CD4-positive, alpha-beta T cell treated with Interleukin-10 for 1 hour (primary cell): ENCODE measurements at places on chromosomes 1 and 21.

DNA sequence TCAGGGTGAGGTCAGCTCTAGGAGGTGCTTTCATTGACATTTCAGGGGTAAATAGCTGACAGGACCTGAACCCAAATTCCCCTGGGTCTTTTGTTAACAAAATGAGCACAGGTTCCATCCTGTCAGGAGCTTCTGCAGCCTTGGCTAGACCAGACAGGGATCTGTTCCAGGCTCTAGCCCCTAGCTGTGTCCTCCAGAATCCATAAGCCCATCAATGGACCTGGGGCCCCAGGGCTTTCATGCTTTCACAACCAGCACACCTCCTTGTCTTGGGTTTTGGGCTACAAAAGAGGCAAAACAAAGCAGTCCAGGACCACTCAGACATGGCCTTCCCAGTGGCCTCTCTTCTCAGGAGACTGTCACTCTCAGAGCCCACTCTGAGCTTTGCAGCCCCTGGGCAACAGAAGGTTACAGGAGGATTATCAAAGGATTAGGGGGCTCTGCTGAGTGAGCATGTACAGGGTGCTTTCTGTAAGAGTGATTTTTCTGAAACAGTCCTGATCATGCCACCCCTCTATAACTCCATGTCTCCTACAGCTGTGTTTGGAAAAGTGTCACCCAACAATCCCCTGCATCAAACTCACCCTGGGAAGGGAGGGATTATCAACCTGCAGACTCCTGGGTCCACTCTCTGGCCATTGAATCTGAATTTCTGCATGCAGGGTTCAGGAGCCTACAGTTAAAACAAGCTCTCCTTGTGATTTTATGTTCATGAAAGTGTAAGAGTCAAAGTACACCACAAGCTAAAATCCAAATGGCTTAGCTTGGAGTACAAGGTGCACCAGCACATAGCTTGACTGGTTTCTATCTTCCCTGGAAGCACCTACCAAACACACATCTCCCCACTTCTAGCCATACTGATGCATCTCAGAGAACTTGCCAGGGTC lies 67.7 kb upstream of the GCLM start:
- no peak for DNase-seq

- no peak for DNase-seq
Measured at GRCh38 chr1:230696722-230697437, 17.0 kb downstream of the AGT start.

GRCh38 chr1:200535605-200536004 lies 84.9 kb downstream of the KIF14 start:
- peak; percentile 29 for DNase-seq

DNA sequence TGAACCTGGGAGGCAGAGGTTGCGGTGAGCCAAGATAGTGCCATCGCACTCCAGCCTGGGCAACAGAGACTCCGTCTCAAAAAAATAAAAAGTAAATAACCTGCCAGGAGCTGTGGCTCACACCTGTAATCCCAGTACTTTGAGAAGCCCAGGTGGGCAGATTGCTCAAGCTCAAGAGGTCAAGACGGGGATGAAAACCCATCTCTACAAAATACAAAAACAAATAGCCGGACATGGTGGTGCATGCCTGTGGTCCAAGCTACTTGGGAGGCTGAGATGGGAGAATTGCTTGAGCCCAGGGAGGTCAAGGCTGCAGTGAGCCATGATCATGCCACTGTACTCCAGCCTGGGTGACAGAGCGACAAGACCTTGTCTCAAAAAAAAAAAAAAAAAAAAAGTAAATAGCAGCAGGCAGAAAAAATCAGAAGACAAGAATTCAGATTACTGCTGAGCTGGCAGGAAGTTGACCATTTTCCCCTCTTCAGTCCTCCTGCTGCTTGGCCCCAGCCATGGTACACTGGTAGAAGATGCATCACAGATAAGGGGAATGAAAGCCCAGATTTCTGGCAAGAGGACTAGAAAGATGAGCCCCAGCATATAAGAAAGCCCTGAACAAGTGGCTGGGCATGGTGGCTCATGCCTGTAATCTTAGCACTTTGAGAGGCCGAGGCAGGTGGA lies 97.6 kb downstream of the TOMM20 start:
- DNase-seq = no peak

DNA sequence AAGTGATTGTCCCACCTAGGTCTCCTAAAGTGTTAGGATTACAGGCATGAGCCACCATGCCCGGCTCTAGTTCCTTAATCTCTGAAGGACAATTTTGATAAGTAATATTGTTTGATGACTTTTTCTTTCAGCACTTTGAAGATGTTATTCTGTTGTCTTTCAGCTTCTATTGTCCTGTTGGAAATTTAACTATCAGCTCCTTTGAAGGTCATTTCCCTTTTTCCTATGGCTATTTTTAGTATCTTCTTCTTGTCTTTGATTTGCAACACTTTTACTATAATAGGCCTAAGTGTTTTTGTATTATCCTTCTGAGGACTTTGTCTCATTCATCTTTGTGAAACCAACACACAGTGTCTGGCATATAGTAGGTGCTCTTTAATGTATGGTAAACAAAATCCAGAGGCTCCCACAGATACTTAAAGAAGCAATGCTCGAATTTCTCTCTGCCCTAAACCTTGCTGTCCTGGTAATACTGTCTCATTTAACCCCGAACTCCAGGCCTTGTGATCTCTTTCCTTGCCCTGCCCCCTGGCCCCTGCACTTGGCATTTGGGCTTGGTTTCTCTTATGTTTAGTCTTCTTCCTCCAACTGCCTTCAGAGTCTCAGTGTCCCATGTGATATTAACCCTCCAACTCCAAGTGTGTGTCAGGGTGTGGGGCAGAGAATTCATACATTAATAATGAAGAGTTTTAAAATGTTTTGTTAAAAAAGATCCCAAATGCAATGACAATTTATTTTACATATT lies 19.0 kb upstream of the AGO1 start:
- no peak for DNase-seq

- DNase-seq = no peak
Measured at GRCh38 chr1:115826628-115827027, 14.3 kb downstream of the NHLH2 start.

GRCh38 chr1:183349201-183349711 lies 68.9 kb downstream of the NMNAT2 start:
- DNase-seq = no peak

DNA sequence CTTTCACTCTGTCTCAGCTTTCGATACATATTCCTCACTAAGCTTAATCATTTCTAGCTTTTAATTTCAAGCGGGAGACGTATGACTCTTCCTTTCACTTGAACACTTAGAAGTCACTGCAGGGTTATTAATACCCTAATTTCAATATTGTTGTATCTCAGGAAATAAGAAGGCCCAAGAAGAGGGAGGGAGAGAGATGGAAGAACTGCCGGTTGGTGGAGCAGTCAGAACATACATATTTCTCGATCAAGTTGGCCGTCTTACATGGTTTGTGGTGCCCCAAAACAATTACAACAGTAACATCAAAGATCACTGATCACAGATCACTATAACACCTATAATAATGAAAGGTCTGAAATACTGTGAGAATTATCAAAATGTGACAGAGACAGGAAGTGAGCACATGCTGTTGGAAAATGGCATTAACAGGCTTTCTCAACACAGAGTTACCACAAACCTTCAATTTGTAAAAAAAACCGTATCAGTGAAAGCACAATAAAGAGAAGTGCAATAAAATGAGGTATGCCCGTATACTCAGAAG lies 145.4 kb upstream of the HP1BP3 start:
- DNase-seq = peak; percentile 20

DNA sequence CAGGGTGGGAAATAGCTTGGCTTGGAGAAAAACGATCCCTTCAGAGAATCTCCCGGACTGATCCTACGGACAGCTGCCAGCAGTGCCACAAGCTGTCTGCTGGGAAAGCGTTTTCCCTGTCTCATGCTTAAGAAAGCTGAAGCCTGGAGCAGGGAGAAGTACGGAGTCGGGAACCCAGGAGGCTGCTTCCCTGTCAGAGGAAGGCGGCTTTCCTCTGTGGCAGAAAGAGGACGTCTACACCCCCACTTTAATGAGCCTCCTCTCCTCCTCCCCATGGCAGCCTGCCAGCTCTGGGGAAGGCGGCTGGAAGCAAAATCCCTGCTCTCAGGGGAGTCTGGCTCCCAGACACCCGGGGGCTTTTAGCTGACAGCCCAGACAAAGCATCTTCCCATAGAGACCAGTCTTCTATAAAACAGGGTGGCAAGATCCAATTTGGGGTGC lies 7.3 kb downstream of the KIF21B start:
- DNase-seq = no peak
